ENCODE measurements at places on chromosomes 5 and 9.

GRCh38 chr9:133351908-133352634 lies 4.1 kb downstream of the RPL7A start:
- peak; percentile 81 for DNase-seq

- no peak for DNase-seq
Measured at GRCh38 chr9:124190761-124191160, 67.0 kb upstream of the NEK6 start.

- no peak for DNase-seq
Measured at GRCh38 chr5:149913436-149914419, 30.9 kb downstream of the PDE6A start.

DNA sequence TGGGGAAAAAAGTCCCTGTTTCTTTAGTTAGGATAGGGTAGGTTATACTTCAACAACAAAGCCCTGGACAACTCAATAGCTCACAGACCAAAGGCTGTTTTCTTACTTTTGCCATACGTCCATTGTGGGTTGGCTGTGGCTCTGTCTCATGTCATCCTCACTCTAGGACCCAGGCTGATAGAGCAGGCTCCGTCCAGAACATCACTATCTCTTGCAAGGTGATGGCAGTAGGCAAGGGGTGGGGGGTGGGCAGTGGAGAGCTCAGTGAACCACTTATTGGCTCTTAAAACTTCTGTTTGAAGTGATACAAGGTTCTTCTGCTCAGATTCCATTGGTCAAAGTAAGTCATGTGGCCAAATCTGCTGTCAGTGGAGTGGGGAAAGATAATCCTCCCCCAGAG lies 126.4 kb downstream of the CMYA5 start:
- DNase-seq: no peak

- DNase-seq: peak; percentile 15
Measured at GRCh38 chr9:134435550-134436378, 109.5 kb downstream of the RXRA start.

GRCh38 chr5:6198531-6198930 lies 179.8 kb downstream of the MED10 start:
- no peak for DNase-seq

GRCh38 chr5:88245893-88246244 lies 22.8 kb downstream of the TMEM161B start:
- no peak for DNase-seq

- no peak for DNase-seq
Measured at GRCh38 chr5:35598707-35599370, 18.8 kb upstream of the SPEF2 start.

- no peak for DNase-seq
Measured at GRCh38 chr9:21428235-21428634, 12.0 kb upstream of the IFNA1 start.

DNA sequence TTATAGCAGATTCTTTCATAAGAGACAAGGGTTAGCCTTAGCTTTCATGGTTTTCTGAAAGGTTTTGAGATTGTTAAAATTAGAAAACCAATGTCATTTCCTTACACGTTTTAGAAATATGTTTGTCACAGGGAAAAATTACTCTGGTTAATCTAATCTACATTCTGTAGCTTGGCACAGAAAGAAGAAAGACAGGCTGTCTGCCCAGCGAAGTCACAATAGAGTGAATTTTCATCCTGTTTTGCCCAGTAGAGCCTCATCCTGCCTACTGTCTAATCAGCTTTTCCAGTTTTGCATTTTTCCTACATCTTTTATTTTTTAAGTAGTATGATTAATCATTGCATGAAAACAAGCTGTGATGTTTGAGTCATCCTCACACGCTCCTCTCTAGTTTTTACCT lies 688.8 kb downstream of the MTRR start:
- DNase-seq: no peak

DNA sequence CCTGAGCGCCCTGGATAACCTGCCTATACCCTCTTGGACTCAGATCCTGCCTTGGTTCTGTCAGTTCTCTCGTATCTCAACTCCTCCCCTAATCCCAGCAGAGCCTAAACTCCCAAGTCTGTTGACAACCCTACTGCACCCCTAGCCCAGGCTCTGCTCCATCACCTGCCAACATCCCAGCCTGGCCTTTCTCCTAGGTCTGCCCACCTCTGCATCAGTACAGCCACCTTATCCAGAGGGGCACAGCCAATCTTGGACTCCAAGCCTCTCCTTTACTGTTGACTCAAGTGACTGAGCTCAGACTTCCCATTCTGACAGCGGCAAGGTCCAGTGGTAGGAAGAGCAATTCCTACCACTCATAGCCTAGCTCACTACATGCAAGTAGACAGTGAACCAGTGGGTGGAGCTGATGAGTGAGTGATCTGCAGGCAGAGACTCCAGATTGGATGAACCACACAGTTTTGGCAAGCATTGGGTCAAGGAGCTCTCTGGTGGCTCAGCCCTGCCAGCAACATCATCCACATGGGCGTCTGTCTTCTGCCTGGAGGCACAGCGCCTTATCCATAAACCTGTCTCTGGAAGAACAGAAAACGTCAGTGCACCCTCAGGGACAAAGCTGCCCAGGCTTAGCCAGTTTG lies 26.5 kb downstream of the TRMO start:
- DNase-seq: peak; percentile 54

DNA sequence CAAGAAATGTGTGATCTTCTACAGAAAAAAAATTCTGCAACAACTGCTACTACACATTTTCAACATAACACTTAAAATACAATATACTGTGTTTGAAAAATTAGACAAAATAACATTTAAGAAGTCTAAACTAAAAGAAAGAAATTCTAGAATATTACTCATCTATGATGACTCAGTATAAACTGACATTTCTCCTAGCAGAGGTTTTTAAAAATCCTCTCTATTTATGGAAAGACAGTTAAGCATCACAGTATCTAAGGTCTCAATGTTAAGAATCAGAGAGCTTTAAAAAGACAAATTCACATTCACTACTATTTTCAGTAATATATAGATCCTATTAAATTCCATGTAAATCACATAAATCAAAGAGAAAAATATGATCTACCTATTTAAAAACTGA lies 61.3 kb downstream of the NR2F1-AS1 start:
- DNase-seq: peak; percentile 50

DNA sequence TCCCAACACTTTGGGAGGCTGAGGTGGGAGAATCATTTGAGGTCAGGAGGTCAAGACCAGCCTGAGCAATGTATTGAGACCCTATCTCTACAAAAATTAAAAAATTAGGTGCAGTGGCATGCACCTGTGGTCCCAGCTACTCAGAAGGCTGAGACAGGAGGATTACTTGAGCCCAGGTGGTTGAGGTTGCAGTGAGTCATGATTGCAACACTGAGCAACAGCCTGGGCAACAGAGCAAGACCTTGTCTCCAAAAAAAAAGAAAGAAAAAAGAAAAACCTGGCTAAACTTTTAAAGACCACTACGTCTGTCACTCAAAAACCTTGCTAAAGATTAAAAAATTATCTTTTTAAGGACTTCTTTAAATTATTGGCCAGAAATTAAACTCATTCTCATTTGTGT lies 59.8 kb upstream of the ABCA1 start:
- DNase-seq: no peak

GRCh38 chr5:39020458-39020857 lies 53.7 kb downstream of the RICTOR start:
- DNase-seq: no peak

- no peak for DNase-seq
Measured at GRCh38 chr9:14902561-14902960, 7.7 kb downstream of the FREM1 start.

DNA sequence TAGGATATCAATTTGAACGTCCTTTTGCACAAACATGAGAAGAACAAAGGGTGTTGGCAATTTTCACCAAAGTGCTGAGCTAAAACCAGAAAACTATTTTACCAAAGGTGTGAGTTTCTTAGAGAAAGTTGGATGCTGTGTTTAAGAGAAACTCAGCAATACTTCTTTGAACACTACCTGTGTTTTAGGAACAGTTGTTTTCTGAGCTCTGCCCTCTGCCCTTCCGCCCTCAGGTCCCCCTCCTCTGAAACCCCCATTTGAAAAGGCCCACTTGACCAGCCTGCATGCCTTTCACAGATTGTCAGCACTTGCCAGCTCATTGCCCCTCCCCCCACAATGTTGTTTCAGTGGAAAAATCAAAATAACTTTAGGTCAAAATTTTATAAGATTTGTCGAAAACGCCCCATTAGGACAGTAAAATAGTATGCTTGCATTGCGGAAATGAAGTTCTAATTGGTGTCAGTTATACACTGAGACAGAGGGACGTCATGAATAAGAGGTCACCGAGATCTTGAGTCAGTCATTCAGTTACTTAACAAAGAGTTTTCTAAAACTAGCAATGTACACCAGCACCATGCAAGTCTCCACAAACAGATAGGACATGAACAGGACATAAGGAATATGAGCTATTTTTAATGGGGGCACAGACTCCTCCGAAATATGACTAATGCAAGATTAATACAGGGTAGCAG lies 61.9 kb upstream of the IL7R start:
- DNase-seq: no peak

DNA sequence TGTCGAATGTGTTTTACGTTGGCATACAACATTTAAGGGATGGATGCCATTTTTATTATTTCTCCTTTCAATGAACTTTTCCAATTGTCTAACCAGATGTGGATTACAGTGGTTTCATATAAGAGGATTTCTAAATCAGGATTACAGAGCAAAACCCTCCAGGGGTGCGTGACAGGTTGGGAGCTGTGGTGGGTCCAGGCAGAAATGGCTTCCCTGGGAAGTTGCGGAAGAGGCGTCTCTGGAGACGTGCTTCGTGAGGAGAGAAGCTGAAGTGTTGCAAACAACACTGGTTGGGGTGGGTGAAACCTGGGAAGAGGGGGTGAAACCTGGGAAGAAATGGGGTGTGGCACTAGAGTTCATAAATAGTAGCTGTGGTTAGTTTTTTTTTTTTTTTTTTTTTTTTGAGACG lies 4.5 kb upstream of the RPL26L1 start:
- DNase-seq: no peak

DNA sequence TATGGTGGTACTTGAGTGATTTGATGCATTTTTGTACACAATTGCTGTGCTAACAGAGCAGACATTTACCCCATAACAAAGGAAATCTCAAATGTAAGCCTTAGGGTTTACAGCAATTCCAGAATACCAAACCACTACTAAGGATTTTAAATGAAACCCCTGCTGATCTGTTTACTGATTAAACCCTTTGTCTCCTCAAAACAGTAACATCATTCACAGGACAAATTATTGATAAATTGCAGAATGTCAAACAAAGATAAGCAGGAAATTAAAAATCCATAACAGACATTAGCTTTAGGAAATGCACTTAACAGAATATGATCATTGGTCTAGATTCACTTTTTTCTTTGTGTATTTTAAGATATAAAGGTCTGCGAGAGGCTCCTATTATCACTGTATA lies 1016.4 kb upstream of the DMAC1 start:
- no peak for DNase-seq

GRCh38 chr5:140973550-140973949 lies 7.3 kb downstream of the PCDHAC2 start:
- no peak for DNase-seq

DNA sequence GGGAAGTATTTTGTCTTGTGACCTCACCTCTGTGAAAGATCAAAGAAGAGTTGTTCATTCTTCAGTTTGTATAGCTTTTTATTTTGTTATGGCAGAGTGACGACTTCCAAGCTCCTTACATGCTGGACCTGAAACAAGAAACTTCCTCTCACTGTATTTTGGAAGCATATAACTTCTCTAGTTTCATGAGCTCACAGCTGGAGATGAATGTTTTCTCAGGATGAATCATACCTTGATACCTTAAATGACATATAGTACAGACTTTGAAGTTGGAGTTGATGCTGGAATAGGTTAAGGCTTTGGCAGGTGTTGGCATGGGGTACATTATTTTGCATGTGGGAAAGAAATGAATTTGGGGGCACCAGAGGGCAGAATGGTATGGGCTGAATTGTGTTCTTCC lies 112.5 kb downstream of the SLC25A46 start:
- DNase-seq: no peak

DNA sequence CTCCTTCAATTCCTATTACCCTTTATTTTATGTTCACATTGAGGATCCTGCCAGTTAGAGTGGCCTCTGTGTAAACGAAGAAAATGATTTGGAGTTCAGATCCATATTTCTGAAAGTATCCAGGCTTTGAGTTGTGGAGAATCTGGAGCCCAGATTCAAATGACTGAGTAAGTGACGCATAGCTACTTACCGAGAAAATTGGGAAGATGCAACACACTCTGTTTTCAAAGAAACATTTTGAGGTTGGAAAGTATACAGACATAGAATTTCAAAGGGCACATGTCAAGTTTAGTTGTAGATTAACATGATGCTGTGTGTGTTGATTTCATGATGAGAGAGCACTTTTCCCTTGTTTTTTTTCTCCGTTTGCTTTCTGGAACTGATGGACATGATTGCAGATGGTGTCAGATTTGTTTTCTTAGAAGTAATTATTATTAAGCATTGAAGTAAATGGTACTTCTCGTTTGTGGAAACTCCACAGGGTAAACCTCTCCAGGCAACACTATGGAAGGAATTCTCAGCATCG lies 148.1 kb downstream of the KDM4C start:
- DNase-seq: no peak

- no peak for DNase-seq
Measured at GRCh38 chr5:111596705-111597104, 84.4 kb upstream of the STARD4 start.
